Activated gamma-delta T cell treated with Interleukin-2 at 50 U/mL for 16 hours (primary cell): ENCODE measurements at places on chromosomes 1 and 21.

- no peak for DNase-seq
Measured at GRCh38 chr1:96968541-96968940, 247.0 kb downstream of the PTBP2 start.

DNA sequence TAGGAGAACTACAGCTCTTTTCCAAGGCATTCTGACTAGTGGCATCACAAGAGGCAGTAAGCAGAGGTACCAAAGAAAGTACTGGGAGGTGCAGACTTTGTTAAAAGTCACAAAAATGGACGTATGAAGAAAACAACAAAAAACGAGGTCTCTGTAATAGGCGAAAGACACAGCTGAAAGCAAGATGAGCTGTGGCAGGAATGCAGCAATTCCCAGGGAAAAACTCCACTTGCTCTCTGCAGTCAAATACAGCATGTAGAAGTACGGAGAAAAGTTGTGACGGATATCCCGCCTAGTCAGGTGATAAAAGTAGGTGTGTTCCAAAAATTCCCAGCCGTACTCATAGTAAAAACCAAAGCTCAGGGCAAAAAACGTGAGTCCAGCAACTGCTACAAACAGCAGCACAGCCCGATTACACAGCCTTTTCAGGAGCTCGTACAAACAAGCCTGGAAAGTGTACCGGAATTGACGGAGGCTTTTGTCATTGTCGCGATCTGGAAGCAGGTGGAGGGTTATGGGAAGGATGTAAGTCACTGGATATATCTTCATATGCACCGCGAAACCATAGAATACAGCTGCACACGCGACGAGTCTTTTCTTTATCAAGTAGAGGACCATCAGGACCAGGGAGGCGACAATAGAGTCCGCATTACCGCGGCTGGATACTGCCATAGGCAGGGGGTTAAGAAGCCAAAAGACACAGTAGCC, 979 bp downstream of the PIGM start:
- DNase-seq: no peak

GRCh38 chr1:87515781-87516180, 187.1 kb downstream of the LMO4 start:
- DNase-seq: no peak

GRCh38 chr1:74193908-74194307, 4.1 kb downstream of the LRRIQ3 start:
- DNase-seq: no peak

GRCh38 chr1:171664976-171665375, 12.5 kb upstream of the MYOC start:
- no peak for DNase-seq

GRCh38 chr1:197921235-197922069, 4.3 kb downstream of the LHX9 start:
- no peak for DNase-seq

GRCh38 chr1:116827607-116828105, 73.4 kb downstream of the CD2 start:
- no peak for DNase-seq

GRCh38 chr1:98188774-98189173, 267.9 kb upstream of the DPYD start:
- no peak for DNase-seq

- no peak for DNase-seq
Measured at GRCh38 chr1:61973100-61973837, 221.4 kb upstream of the L1TD1 start.

DNA sequence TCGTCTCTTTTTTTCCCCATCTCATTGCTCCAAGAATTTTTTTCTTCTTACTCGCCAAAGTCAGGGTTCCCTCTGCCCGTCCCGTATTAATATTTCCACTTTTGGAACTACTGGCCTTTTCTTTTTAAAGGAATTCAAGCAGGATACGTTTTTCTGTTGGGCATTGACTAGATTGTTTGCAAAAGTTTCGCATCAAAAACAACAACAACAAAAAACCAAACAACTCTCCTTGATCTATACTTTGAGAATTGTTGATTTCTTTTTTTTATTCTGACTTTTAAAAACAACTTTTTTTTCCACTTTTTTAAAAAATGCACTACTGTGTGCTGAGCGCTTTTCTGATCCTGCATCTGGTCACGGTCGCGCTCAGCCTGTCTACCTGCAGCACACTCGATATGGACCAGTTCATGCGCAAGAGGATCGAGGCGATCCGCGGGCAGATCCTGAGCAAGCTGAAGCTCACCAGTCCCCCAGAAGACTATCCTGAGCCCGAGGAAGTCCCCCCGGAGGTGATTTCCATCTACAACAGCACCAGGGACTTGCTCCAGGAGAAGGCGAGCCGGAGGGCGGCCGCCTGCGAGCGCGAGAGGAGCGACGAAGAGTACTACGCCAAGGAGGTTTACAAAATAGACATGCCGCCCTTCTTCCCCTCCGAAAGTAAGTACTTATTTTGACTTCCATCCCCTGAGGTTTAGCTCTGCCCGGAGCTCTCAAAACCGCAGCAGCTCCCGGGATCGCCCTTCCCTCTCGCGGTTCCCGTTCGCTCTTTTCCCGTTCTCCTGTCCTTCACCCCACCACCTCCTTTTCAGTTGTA, 1.5 kb downstream of the TGFB2 start:
- no peak for DNase-seq
